ENCODE measurements at places on chromosomes 6 and 20. TPM values are rescaled to one million over a fixed set of nuclear protein-coding genes. Genes with fewer than 3 reads are reported as not detected.

DNA sequence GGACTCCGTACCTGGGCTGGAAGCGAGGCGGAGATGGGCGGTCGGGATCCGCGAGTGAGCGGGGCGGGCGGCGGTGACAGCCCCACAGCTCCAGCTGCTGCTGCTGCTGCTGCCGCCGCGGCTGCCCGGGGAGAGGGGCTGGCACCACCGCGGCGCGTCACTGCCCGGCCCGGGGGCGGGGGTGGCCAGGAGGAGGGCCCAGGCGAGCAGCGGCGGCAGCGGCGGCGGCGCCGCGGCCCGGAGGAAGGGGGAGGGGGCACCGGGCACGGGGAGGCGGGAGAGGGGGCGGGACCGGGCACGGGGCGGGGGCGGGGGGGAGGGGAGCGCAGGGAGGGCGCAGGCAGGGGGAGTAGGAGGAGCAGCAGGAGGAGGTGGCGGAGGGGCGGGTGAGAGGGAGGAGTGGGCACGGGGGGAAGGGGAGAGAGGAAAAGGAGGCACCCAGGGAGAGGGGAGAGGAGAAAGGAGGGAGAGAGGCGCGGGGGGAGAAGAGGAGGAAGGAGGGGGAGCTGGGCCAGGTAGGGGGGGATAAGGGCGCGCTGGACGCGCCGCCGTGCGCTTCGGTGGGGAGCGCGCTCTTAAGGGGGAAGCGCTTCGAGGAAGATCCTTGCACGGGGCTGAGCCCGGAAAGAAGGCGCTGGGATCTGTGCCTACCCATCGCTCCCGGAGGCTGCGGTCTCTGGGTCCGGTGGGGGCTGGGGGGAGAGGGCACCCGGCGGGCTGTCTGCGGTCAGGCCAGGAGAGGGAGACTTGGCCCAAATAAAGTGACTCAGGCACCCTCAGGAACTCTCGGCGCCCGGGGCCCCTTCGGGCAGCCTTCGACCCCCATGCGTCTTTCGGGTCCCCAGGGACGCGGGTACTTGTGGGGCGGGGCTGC is 101.5 kb downstream of the NOL4L start:
- peak; percentile 94 for DNase-seq

- no peak for DNase-seq
Measured at GRCh38 chr6:15340775-15341174, 94.9 kb downstream of the JARID2 start.

MMP24 gene
- 5.8 TPM for total RNA-seq

- no peak for DNase-seq
Measured at GRCh38 chr6:1463275-1463674, 73.9 kb downstream of the FOXF2 start.

AGER gene
- 14.3 TPM for total RNA-seq

EYS gene
- not detected for total RNA-seq

HIVEP2 gene
- 15.0 TPM for total RNA-seq

DNA sequence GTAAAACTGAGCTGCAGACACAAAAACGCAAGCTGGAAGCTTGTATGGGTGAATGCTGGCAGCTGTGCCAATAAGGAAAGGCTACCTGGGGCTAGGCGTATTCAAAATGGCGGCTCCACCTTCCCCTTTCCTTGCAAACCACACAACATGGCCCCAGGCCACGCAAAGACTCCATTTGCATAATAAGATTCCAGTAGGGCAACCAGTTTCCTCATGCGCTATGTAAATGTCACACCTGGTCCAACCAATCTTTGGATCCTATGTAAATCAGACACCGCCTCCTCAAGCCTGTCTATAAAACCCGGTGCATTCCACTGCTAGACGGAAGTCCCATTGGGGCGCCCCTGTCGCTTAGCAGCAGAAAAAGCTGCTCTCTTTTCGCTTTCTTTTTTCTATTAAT is 505.9 kb upstream of the BTBD3 start:
- no peak for DNase-seq

DNA sequence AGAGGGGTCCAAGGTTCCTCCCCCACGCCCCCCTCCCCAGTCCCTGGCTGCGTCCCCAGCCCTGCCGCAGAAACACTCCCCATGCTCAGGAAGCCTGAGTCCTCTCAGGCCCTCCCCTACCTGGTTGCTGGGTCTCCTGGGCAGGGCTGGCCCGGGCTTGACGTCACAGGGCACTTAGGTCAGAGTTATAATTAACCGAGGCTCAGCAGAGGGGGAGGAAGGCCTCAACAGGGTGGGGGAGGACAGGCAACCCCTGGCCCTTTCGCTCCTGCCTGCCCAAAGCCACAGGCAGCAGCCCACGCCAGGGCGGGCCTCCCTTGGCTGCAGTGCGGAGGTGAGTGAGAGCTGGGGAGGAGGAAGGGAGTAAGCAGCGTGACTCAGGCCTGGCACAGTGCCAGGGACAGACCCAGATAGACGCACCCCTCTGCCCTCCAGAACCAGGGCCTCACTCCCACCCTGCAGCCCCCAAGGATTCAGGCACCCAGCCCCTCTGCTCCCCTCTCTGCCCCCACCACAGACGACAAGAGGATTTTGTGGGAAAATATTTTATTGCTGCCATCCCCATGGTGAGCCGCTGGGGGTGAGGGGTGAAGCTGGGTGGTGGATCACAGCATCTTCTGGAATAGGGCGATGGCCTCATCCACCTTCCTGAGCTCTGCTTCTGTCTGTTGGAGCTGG is at the start of gene VWA7:
VWA7 (minus strand) TSS at position 340 of the 678 bp plus-strand sequence. CDS start 549 bp downstream, outside the sequence.
- DNase-seq = peak; percentile 99

TGM2 gene
- total RNA-seq = 261 TPM

C20orf204 gene
- total RNA-seq = 5.0 TPM

GRCh38 chr6:105850261-105851112 is 235.6 kb upstream of the PRDM1 start:
- no peak for DNase-seq

GRCh38 chr6:3500262-3501014 is 43.6 kb upstream of the SLC22A23 start:
- DNase-seq = no peak

GRCh38 chr20:51703400-51704287 is 64.5 kb downstream of the ATP9A start:
- no peak for DNase-seq

SYTL3 gene
- total RNA-seq = 15.0 TPM

DNA sequence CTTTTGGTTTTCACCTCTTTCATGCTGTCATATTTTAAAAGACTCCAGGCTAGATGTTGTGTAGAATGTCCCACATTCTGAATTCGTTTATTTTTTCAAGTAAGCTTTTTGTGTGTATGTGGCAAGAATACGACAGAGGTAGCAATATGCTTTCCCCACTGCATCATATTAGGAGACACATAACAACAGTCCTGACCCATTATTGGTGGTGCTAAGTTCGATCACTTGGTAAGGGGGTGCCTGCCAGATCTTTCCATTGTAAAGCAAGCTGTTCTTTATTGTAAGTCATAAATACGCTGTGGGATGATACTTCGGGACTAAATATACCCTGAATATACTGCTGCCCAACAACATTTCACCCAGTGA is 588 bp upstream of the NCOA3 start:
- DNase-seq = no peak

GRCh38 chr6:51495096-51495495 is 592.3 kb downstream of the PKHD1 start:
- DNase-seq = no peak

CALHM4 gene
- total RNA-seq = not detected

MEP1A gene
- total RNA-seq = not detected

- DNase-seq = no peak
Measured at GRCh38 chr20:47760686-47761481, 24.4 kb downstream of the SULF2 start.

DNA sequence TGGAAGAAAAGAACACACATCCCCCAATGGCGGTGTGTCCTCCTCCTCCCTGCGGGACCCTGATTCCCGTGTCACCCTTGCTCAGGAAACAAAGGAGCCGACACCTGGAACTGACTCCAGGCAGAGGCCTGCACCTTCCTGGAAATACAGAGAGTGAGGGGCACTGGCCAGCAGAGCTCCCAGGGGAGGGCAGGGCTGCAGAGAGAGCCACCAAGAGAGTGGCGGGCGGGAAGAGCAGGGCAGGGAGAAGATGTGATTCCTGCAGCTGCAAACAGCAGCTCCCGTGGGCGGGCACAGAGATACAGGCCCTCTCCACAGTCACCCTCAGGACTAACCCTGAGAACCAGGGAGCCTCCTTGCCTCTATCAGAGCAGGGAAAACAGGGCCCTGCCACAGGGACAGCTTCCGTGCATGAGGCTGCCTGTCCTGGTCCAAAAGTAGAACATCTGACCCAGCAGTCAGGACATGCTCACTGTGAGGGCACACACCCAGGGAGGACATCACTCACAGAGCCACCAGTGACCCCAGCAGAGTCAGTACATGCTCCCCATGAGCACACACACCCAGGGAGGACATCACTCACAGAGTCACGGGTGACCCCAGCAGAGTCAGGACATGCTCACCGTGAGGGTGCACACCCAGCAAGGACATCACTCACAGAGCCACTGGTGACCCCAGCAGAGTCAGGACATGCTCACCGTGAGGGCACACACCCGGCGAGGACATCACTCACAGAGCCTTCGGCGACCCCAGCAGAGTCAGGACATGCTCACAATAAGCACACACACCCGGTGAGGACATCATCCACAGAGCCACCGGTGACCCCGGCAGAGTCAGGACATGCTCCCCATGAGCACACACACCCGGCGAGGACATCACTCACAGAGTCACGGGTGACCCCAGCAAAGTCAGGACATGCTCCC is 193.1 kb downstream of the DLL1 start:
- no peak for DNase-seq

- no peak for DNase-seq
Measured at GRCh38 chr6:81997090-81997926, 244.8 kb upstream of the TENT5A start.

CST9L gene
- total RNA-seq = not detected

GRCh38 chr6:33428966-33429749 is 9.3 kb downstream of the SYNGAP1 start:
- no peak for DNase-seq

DNA sequence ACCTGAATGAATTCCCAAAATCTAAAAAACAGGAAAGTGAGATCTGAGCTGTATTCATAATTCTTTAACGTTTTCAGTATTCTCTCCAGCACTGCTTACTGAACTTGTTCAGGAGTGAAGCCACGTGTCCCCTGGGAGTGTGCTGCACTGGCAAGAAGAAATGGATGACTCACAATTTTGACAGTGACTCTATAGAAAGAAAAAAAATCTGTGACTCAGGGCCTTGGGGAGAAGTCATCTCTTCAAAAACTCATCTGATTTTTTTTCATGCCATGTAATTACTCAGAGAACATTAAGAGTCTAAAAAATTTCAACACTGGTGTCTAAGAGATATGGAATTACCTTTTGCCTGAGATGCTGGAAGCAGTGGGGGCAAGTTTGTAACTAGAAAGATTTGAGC is 39.7 kb downstream of the ANKEF1 start:
- peak; percentile 28 for DNase-seq

LPA gene
- not detected for total RNA-seq

GRCh38 chr6:978937-979685 is 286.2 kb upstream of the EXOC2 start:
- DNase-seq = no peak

GPR6 gene
- total RNA-seq = not detected

- no peak for DNase-seq
Measured at GRCh38 chr6:143731789-143732188, 54.0 kb downstream of the PHACTR2 start.

- DNase-seq = no peak
Measured at GRCh38 chr20:54208548-54209176, 775 bp downstream of the PFDN4 start.

DNA sequence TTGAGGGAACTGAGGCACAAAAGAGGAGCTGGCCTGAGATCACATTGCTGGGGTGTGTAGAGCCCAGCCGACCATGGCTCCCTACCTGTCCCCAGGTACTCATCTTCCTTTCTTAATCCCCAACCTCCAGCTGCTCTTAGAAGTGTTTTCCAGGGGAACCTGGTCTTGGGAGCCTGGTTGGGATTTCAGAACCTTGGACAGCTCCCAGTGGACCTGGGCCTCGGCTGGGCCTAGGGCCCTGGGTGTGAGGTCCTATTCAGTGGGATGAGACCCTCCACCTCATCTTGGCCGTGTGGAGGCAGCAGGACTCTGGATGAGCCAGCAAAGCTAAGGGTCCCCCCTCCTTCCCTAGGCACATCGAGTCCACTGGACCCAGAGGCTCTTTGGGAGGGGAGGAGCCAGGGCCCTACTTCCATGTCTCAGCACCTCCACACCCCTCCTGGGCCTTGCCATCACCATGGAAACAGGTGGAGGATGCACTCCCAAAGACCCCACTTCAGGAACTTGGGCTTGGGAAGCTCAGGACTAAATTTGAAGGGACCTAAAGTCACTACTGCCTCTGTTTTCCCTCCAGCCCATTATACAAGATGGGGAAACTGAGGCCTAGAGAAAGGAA is 38.5 kb downstream of the DLGAP4 start:
- peak; percentile 67 for DNase-seq

- peak; percentile 55 for DNase-seq
Measured at GRCh38 chr6:46419576-46420002, 71.7 kb downstream of the RCAN2 start.

DNA sequence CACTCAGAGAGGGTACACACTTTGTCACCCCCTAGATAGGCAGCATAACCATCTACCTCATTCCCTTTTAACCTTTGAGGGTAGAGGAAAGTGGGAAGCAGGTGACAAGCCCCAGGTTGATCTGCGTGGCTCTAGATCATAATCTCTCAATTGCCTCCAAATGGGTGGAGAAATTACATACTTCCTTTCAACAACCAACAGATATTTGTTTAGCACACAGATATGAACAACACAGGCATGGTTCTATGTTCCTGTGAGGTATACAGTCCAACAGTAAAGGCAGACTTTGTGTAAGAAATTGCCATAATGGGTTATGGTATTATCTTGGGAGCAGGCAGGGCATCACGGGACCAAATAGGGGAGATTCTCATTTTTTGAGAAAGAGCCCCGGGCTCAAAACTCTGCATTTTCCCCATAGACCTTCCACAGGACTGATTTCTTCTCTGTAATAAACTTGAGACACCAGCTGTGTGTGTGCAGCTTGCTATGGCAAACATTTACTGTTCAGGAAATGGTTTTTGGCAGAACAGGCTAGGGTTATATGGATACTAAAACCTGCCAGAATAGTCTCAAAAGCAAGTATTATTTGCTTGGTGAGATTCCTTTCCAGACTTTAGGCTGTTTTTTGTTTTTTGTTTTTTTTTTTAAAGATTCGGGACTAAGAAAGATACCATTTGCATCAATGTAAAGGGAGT is 126.2 kb downstream of the CD164 start:
- DNase-seq = no peak

DNA sequence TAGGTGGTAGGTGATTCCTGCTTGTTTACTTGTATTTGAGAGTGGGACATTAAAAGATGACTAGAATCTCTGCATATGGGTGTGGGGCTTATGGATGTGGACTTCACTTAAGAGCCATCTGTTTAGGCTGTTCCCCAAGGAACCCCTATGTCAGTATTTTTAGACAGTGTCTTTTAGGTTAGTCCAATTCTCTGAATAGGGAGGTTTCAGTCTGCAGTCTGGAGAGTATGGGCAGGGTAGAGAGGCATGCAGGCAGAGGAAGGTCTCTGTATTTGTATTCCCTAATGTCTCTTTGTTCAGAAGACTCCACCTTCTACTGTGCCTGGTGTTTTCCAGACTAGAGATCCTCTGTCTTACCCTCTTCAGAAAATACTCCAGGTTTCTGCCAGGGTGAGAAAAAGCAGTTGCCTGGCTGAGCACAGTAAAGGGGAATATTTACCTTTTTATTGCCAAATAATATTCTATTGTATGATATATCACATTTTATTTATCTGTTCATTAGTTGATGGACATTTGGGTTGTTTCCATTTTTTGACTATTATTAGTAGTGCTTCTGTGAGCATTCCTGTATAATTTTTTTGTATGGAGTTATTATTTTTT is 19.1 kb downstream of the SLX4IP start:
- DNase-seq = no peak

SLX4IP gene
- total RNA-seq = 5.4 TPM

GRCh38 chr6:17103715-17104114 is 1.9 kb downstream of the STMND1 start:
- DNase-seq = no peak

GRCh38 chr6:21836277-21836676 is 242.7 kb downstream of the SOX4 start:
- no peak for DNase-seq
